ENCODE measurements at places on chromosomes 16 and 17.

DNA sequence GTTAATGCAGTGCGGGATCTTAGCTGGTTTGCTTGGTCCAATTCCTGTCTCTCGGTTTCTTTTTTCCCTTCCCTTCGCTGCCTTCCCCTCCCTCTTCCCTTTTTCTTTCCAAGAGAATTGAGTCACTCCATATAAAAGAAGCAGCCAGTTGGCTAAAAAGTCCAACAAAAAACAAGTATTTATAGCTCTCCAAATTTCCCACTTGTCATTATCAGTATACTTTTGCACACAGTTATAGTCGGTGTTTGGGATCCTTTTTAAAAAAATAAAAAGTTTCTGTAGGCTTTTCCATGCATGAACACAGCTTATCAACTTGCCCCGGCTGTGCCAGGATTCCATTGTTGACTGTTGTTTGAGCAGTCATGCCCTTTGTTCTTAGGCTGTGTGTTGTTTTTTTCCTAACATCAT, 24.9 kb downstream of the HMOX2 start:
- no peak for DNase-seq

GRCh38 chr17:7849130-7849750, 5.6 kb upstream of the TMEM88 start:
- no peak for DNase-seq

DNA sequence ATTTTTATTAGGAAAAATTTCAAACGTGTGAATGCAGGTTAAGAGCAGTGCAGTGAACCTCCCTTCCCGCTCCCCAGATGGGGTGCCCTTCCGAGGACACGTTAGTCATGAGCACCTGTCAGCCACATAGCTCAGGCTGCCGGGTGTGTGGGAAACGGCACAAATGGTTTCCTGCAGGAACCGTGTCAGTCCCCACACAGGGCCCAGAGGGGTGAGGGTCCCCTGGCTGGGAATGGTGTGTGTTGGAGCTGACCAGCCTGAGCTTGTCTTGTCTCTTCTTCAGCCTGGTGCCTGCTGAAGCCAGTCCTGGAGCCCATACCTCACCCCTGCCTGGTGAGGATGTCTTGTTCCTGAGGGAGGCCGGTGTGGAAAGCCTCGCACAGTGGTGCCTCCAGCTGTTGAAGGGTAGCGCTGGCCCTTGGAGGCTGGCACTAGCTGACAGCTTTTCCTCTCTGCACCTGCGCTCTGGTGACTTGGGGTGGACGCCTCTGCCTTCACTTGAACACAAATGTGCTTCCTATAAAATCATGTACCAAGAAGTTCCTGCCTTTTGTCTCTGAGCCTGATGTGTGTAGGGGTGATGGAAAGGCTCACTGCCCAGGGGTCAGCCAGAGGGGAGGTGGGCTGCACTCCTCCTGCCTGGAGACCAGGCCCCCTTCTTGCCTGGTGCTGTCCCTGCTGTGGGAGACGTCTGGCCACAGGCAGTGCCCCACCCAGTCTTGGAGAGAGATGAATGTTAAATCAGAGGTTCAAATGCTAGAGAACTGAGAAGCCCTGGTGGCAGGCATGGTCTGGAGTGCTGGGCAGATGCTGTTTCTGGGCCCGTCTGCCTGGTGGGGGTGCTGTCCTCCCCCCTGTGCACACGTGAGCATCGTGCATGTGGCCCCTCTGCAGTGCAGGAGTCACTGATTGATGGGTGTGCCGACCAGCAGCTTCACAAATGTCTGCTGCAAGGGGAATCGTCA, 102.6 kb upstream of the ZNF750 start:
- no peak for DNase-seq

GRCh38 chr17:73091770-73092522, 542 bp downstream of the SLC39A11 start:
- no peak for DNase-seq

DNA sequence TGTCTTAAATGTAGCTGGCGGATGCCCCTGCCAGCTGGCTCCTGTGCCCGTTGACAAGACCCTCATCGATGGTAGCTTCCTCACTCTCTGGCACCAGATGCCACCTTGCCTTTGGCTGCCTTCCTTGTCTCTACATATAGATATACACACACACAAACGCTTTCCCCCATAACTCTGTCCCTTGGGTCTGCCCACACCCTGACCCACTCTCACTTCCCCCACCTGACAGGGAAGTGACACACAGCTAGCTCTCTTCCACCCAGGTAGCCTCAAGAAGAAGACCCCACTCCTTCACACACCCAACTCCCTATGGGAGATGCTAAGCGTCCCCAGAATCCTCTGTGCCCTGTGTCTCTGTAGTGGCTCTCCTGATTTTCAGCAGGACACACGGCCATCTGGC, 25.6 kb downstream of the JUP start:
- DNase-seq: no peak

DNA sequence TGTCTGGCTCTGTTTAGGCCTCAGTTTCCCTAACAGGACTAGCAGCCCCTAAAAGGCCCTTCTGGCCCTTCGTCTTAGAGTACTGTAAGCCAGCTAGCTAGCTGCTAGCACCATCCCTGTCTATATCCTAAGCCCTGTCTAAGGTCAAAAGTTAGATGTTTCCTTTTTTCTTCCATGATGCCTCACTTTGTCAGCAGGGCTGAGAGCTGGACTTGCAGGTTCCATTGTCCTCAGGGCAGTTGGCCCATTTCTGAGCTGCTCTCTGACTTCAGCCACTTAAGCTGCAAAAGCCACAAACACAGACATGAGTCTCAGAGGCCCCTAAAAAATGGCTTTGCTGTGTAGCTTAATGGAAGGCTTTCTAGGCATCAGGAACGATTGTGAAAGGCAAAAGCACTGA, 187.7 kb downstream of the CBLN1 start:
- DNase-seq: no peak

DNA sequence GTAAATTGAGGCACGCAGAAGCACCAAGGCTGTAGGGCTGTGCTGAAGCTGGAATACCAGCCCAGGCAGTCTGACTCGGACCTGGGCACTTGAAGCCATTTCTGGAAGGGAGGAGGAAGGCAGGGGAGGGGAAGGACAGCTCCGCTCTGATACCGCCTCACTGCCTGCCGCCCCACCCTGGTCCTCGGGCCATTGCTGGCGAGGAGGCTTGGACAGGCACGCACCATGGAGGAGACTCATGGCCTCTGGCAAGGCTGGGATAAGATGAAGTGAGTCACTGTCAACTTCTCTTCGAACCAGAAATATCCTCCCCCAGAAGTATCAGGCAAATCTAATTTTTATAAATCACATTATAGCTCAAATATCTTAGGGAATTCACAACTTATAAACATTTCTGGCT, 81.3 kb downstream of the SDK2 start:
- DNase-seq: no peak

GRCh38 chr17:59777033-59777432, 69.6 kb downstream of the VMP1 start:
- DNase-seq: no peak

DNA sequence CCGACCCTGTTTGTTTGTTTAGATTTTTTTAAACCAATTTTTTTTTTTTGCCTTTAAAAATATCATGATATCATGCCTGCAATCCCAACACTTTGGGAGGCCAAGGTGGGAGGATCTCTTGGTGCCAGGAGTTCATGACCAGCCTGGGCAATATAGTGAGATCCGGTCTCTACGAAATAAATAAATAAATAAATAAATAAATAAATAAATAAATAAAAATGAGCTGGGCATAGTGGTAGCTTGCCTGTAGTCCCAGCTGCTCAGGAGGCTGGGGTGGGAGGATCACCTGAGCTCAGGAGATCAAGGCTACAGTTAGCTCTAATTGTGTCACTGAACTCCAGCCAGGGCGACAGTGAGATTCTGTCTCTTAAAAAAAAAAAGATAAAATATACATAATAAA, 8.1 kb upstream of the IGF2BP1 start:
- DNase-seq: no peak

- no peak for DNase-seq
These were observed 2.8 kb upstream of the CACNG1 start for GRCh38 chr17:67041531-67041930.
